Thoracic aorta (tissue), 2 donors: ENCODE measurements at places on chromosomes 6 and 20.
A peak's percentile ranks its signal among the peaks of the same experiment; 100 is the strongest.

- no peak for DNase-seq
Measured at GRCh38 chr6:102928109-102928508, 1534.6 kb downstream of the GRIK2 start.

GRCh38 chr6:16305788-16306187 lies 67.4 kb downstream of the GMPR start:
- no peak for DNase-seq

GRCh38 chr20:35978041-35978513 lies 9.7 kb downstream of the CNBD2 start:
- DNase-seq, result no peak

DNA sequence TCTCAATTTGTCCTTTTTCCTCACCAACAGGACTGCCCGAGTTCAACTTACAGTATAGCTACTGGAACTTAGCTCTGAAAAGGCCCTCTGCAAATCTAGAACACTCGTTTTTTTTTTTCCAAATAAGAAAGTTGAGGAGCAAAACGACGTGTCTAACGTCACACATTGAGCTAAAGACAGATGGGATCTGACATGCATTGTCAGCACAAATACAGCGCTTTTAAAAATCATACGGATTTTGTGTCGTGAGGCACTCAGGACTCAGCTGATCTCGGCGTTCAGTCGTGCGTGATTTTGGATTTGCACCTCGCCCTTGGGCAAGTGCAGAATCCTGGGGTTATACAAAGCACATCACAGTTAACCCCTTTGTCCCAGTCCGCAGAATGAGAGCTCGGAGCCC lies 94.7 kb upstream of the ZNF322 start:
- DNase-seq, result no peak

DNA sequence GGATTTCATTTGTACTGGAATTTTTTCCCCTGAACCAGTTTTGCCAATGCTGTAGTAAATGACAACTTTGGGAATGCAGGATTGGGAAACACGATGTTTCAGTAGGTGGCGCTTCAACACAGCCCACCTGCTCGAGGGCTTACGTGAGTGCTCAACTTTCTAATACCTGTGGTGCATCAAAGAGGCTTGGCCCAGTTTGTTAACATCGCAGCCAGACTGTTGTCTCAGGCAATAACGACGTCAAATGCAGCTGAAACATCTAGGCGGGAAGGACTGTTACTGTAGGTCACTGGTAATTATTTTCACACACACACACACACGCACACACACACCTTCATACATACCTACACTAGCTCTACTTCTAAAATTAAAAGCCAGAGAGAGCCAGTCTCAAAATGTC lies 815.5 kb upstream of the SLC35B3 start:
- no peak for DNase-seq

DNA sequence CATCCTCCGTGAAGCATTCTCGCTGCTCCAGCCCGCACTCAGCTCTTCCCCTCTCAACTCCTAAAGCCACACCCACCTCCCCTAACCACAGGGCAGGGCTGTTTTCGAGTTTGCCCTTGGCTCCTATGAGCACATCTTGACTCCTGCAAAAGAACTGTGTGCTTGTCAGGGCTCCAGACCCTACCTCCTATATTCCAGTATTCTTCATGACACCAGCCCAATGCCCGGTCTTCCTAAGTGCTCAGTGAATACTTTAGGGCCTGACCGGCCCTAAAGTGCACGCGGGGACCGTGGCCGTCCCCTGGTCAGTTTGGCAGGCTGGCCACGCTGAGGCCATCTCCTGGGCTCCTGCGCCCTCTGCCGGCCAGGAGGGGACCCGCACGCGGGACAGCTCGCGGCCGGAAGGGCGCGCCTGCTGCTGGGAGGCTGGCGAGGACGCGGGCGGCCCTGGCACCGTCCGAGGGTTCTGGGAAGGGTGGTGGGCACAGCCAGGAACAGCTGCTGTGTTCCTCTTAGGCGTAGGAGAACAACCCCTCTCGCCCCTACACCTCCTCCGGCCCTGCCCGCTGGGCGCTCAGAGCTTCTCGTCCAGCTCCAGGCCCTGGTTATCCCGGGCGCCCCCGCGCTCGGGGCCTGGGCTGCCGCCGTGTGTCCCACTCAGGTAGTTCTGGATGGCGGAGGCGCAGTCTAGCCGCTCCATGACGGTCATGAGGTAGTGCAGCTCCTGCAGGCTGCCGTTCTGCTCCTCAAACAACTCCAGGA lies 11.0 kb downstream of the UNC5CL start:
- DNase-seq, result peak; percentile 47

DNA sequence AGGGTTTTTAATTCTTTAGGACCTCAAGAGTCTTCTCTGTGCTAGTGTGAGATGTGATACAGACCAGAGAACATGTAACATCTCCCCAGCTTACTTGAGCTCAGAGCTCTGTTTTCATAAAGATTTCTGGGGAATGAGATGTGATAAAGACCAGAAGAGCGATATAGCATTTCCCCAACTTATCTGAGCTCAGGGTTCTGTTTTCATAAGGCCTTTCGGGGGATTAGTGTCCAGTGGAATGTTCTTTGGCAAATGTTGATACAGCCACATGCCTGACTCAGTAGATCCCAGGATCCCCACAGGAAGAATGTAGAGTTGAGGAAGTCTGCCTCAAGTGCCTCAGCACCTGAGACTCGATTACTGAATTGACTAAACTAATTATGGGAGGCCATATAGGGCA lies 18.7 kb upstream of the TOP1 start:
- no peak for DNase-seq

GRCh38 chr6:32664827-32665362 lies 1.6 kb downstream of the HLA-DQB1 start:
- no peak for DNase-seq
